ENCODE measurements at places on chromosomes 13 and 19.

DNA sequence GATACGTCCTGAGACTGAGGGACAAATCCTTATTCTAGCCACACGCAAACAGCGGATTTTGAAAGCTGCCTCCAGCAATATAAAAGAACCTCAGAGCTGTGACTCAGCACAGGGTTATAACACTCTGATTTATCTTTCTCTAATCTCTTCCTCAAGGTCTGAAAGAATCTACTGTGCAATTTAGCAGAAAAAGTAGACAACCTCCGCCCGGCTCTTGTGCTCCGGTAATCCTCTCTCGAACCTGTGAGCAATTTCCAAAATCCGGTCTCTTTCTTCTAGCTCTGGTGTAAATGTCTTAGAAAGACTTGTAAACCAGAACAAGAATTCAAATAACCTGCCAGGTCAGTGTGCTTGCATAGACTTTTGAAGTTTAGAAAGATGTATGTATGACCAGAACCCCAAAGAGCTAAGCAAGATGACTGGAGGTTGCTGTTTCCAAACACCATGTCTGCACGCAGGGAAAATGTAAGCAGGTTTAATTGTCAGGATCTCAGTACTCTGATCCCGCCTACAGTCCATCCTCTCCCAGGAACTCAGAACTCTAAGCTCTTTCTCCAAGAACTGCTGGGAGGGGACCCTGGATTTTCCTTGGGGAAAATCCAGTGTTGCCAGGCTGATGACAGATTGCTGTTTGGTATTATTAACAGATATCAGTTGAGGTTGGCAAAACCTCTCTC is 338.1 kb downstream of the RFC3 start:
- DNase-seq: no peak

DNA sequence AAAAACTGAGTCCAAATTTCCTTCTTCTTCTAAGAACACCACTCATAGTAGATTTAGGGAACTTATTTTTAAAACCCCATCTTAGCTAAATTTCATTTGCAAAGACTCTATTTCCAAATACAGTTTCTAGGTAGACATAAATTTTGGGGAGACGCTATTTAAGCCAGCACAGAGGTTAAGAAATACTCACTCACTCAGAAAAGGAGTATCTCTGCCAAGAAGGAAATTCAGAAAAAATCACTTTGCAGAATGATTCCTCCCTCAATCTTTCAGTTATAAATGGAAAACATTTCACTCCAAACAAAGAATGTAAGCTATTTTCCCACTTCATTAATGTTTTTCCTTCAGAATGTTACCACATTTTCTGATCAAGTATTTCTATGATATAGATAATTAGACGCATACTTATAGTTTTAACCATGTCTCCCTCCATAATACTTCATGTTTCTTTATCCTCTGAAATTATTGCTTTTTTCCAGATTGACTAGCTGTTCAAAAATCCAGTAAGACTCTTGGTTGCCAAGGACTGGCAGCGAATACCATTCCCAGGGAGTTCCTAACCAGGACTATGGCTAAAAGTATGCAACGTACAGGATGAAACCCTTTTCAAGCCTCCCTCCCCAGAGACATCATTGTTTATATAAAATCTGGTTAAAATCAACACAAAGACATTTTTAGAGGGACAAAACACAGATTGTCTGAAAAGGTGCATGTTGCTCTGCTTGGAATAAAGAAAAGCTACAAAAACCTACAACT is 52.5 kb upstream of the RXFP2 start:
- DNase-seq: no peak

DNA sequence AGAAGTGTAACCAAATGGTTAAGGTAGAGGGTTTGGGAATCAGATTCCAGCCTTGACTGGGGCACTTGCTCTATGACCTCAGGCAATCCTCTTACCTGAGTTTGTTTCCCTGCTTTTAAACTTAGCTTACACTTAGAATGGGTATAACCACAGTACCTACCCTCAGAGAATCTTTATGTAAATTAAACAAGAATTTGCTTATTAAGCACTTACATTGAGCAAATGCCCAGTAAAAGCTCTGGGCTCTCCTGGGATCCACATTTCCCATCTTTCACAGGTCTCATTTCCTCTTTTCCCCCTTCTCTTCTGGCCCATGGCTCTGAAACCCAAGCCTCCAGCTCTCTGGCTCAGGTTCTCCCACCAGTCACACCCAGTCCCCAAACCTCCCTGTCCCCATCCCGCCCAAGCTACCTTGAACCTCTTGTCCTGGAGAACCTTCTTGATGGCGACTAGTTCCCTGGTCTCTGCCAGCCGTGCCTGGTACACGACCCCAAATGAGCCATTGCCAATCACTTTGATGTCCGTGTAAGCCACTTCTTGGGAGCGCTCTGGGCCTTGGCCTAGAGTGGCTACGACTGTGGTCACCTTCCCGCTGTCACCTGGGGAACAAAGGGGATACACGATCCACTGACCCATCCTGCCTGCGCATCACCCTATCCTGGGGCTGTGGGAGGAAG is 2.7 kb downstream of the GSK3A start:
- no peak for DNase-seq

- peak; percentile 42 for DNase-seq
Observed at GRCh38 chr13:111115061-111115964, at the start of gene ARHGEF7. TSS of gene ARHGEF7 (plus strand) at chr13:111115310. CDS start at chr13:111115527, 217 bp downstream.

- DNase-seq: peak; percentile 22
Observed at GRCh38 chr19:41699231-41699967, 9.0 kb upstream of the CEACAM5 start.
